ENCODE measurements at places on chromosomes 7 and 10. TPM values are rescaled to one million over a fixed set of nuclear protein-coding genes. Genes with fewer than 3 reads are reported as not detected.

DNA sequence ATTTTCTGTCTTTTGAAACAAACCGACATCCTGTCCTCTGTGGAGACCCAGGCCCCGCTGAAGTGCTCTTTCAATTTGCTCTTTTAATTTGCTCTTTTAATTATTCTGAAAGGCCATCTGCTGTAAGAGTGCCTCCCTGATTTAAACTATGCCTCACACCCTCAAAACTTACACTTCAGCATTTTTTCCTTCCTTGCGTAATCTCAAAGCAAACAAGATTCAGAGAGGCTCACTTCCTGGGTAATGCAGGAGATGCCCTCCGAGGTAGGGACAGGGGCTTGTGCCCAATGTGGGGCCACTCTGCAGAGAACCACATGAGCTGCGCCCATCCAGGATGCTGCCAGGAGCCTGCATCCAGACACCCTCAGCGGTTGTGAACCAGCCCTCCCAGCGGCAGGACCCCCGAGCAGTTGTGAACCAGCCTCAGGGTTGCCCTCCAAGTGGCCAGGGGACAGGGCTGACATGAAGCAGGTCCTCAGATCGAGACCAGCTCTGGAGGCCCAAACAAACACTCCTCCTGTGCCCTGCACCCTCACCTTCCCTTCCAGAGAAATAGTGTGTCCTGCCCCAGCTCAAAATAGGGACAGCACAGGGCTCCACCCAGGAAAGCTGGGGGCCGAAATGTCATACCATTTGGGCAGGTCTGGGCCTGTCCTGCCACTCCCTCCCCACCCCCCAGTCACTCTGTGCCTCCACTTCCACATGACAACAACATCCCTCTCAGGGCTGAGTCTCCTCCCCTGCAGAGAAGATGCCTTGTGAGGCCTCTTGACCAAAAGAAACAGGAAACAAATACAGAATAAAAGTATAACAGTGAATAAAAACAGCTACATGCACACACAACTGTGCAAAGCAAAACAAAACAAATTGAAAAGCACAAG is 190.4 kb downstream of the PTPRN2 start:
- no peak for DNase-seq

- peak; percentile 14 for DNase-seq
These were observed 21.8 kb upstream of the PTPRN2 start for GRCh38 chr7:158609313-158609974.

- peak; percentile 74 for DNase-seq
These were observed 25.4 kb upstream of the PRXL2A start for GRCh38 chr10:80382989-80383388.

The TMEM184A gene
- total RNA-seq, result 11.0 TPM

- DNase-seq, result no peak
These were observed 72.6 kb downstream of the ADAM12 start for GRCh38 chr10:126315494-126316177.

The PRSS2 gene
- not detected for total RNA-seq

The ELN gene
- 44.8 TPM for total RNA-seq

GRCh38 chr10:3255075-3255474 is 82.5 kb upstream of the PITRM1 start:
- DNase-seq, result no peak

The H2BK1 gene
- not detected for total RNA-seq

The AP1S1 gene
- 50.4 TPM for total RNA-seq

The CFTR gene
- 12.8 TPM for total RNA-seq

GRCh38 chr7:159158888-159159405 is 14.3 kb upstream of the VIPR2 start:
- peak; percentile 17 for DNase-seq

The MOSPD3 gene
- 18.2 TPM for total RNA-seq

- no peak for DNase-seq
These were observed 77.9 kb downstream of the HERPUD2 start for GRCh38 chr7:35617041-35617440.

GRCh38 chr10:119209035-119209735 is 1.8 kb downstream of the GRK5 start:
- DNase-seq, result peak; percentile 76

DNA sequence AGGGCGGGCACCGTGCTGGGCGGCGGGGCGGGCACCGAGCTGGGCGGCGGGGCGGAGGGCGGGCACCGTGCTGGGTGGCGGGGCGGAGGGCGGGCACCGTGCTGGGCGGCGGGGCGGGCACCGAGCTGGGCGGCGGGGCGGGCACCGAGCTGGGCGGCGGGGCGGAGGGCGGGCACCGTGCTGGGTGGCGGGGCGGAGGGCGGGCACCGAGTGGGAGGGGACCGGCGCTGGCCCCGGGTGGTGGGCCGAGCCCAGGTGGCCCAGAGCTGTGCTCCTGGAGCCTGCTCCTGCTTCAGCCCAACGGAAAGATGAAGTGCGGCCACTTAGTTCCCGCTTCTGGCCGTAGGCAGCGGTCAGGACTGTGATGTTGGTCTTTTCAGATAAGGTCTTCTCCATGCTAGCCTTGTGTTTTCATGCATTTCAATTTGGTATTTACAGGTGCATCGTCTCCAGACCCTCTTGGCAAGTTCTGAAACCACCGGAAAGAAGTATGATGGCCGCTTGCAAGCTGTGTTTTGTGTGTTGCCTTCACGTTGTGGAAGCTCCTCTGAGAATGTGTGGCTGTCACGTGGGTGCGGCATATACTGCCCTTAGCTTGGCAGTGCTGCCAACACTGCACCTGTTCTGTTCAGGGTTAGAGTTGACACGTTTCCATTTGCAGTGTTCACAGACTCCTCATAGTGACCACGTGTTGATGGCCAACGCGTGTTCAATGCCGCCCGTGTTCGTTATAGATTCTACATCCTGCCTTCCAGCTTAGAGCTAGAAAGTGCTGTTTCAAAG is 25.2 kb downstream of the IQCE start:
- DNase-seq, result peak; percentile 26

GRCh38 chr7:27606270-27607209 is 56.1 kb downstream of the HIBADH start:
- DNase-seq, result no peak

The ZNF727 gene
- total RNA-seq, result 5.3 TPM

DNA sequence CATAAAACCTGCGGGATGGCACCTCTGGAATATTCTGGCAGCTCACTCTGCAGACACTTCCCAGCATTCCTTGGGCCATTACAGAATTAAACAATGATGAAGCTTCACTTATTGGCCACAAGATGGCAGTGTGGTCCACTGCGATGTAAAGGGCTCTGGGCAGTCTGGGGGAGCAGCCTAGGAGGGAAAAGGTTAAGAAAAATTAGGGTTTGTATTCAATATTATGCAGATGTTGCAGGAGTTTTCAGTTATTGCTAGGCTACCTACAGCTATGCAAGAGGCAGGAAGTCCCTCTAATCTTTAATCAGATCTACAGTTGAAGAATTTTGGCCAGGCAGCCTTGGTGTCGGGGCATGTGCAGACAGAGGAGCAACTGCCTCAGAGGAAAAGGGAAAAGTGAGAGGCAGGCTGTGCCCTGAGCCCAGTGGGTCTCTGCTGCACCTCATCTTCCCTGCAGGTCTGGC is 233.2 kb upstream of the PRSS1 start:
- DNase-seq, result peak; percentile 77

All from kidney (tissue), 22 donors.